ENCODE measurements at places on chromosomes 1 and 21. TPM values are rescaled to one million over a fixed set of nuclear protein-coding genes. Genes with fewer than 3 reads are reported as not detected.

DNA sequence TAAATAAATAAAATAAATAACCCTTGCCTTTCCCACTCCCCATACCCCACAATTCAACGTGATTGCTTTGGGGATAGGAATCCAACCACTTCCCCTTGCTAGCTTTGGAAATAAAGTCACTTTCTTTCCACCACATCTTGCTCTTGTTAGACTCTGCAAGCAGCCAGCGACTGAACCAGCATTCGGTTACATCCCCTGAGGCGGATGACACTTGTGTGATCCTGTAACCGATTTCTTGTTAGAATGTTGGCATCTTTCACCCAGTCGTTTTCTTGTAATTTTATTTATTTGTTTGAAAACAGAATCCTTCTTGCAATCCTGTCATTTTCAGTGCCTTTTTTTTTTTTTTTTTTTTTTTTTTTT, 1.6 kb upstream of the IFNGR2 start:
- DNase-seq, result no peak

- no peak for DNase-seq
Measured at GRCh38 chr1:233251201-233251720, 44.3 kb downstream of the PCNX2 start.

UBL4B gene
- polyA plus RNA-seq, result not detected

GJA9 gene
- 0.33 TPM for polyA plus RNA-seq

S1PR1 gene
- polyA plus RNA-seq, result 9.5 TPM

- no peak for DNase-seq
Measured at GRCh38 chr1:169943963-169944526, 50.3 kb upstream of the SCYL3 start.

TMPRSS15 gene
- polyA plus RNA-seq, result 1.4 TPM

DNA sequence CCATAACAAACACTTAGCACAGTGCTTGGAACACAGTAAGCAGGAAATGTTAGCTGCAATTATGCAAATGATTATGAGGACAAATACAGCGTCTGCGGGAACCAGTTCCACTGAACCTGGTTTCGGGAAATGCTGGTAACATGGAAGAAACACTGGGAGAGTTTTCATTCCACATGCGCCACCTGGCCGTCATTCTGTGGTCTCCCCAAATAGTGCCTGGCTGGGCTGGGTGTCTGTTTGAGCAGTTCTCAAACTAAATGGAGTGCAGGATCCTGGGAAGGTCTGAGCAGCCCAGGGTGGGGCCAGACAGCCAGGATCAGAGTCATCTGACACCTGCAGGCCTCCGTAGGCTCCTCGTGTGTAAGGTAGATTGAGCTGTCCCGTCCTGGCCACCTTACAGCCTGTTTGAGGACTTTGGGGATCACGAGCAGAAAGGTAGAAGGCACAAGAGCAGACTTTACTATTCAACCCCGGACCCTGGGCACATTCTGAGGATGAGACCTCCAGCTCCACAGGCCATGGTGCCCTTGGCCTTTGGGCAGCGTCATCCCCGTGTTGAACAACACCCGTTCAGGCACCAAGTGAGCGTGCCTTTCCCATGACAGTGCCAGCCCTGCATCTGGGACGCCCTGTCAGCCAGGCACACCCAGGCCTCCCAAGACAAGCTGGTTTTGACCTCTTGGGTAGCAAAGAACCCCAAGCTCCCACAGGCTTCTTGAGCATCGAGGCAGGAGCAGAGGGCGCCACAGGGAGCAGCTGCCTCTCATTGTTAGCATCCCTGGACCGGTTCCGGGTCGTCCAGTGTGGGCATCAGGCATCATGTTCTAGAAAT, 101.9 kb downstream of the PRDM2 start:
- no peak for DNase-seq

NBPF11 gene
- 15.1 TPM for polyA plus RNA-seq

CHIA gene
- not detected for polyA plus RNA-seq

DNA sequence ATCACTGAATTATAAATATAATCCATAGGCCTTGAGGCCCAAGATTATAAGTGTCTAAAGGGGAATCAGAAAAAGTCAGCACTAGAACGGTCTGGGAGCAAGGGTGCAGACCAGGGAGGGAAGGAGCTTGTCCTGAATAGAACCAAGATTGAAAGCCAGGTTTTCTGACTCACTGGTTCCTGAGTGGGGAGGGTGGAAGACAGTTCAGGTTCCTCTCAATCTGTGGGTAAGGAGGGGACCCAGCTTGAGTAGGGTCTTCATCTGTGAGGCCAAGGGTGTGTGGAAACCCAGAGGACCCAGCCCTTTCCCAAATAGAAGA, 842 bp downstream of the LENEP start:
- no peak for DNase-seq

DNA sequence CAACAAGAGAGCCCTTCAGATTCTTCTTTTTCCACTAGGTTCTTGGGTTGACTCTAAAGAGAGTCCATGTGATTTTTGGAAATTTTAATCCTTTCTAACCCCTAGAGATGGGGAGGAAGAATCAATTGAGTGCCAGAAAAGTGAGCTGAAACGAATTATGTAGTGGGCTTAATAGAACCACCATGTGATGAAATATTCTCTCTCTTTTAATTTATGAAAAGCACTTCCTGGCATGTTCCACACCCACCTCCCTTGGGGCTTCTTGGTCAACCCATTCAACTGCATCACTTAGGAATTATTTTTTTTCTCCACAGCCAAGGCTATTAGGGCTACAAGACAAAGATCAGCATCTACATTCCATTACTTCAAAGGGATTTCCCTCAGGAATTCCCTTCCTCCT, 79.6 kb downstream of the ZC3H11B start:
- DNase-seq, result no peak

UBXN10 gene
- polyA plus RNA-seq, result 0.15 TPM

DNA sequence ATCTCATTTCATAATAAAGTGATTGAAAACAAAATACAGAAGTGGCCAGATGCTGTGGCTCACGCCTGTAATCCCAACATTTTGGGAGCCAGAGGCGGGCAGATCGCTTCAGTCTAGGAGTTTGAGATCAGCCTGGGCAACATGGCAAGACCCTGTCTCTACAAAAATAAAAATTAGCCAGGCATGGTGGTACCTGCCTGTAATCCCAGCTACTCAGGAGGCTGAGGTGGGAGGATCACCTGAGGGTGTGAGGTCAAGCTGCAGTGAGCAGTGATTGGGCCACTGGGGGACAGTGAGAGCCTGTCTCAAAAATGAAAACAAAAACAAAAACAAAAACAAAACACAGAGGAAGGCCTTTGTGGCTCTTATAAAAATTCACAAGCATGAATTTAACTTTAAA, 38.6 kb downstream of the TRIM33 start:
- no peak for DNase-seq

DNA sequence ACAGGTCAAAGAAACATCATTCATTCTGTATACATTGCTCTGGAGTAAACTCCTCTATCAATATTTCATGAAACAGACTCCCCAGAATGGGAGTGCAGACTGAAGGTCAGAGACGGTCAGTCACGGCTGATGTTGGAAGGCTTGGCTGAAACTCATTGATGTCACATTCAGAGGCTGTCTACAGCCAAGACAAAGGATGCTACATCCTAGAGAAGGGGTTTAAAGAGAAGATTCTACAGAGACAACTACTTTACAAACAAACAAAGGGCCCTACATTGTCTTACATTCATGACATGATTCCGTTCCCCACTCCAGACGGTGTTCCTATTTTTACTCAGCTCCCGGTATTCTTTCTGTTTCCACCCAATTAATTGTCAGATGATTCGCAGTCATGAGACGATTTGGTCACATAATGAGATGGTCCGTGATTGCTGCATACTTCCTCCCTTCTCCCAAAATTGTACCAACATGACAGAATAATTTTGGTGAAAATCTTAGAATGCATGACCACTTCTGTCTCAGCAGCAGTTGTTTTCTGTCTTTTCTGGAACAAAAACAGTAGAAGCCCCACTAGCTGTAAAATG, 73.8 kb upstream of the VAV3 start:
- no peak for DNase-seq

GRCh38 chr21:38773099-38774061, 32.3 kb upstream of the ETS2 start:
- peak; percentile 63 for DNase-seq

DNA sequence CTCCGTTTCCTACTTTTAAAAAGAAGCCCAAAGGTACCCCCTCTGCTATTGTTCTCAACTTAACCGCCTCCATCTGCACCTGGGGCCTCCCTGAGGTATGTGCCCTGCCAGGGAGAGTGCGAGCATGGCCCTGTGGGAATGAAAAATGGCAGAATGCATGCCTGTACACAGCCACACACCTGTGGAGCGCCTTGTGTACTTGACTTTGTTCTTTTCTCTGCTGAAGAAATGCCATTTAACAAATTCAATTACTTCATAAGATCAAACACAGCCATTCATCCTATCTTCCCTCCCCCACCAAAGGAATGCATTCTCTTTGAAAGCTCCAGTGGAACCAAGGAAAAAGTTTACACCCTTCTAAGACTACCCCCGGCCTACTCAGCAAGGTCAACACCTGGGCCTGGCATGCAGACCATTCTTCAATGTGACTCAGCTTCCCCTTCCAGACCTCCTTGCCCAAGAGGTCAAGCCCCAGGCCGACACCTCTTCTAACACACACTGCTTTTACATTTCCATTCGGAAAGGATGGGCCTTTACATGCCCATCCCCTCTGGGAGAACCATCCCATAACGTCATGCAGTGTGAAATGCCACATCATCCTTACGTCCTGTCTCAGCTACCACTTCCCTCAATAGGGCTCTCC, 123.7 kb downstream of the SMYD2 start:
- DNase-seq, result no peak

OR2T2 gene
- not detected for polyA plus RNA-seq

DNA sequence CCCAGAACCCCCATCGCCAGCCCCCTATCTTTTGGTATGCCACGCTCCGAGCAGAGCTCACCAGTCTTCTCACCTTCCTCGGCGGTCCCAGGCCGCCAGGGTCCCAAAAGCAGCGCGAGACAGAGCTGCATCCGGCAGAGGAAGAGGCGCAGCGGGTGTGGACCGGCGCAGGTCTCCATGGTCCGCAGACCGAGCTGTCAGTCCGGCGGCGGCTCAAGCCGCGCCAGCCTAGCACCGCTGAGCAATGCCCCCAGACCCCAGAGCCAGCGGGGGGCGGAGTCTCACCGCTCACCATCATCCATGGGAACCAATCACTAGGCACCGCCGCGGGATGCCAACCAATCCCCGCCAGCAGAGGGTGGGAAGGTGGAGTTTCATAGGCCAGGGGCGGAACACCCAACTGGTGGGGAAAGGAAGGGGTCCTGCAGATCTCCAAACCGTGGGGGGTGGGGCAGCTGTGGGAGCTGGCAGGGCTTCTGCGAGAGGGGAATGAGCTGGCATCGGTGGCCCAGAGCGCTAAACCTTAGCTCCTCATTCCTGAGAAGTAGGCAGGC, at the start of gene EPHA10:
EPHA10 (minus strand) TSS at position 233 of the 554 bp plus-strand sequence; CDS start at position 179, 54 bp downstream.
- DNase-seq, result no peak

DNA sequence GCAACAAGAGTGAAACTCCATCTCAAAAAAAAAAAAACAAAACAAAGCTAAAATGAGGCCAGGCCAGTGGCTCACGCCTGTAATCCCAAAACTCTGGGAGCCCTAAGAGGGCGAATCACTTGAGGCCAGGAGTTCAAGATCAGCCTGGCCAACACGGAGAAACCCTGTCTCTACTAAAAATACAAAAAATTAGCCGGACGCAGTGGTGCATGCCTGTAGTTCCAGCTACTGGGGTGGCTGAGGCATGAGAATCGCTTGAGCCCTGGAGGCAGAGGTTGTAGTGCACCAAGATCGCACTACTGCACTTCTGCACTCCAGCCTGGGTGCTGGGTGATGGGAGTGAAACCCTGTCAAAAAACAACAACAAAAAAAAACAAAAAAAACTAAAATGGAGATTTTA, 191.2 kb upstream of the SGIP1 start:
- DNase-seq, result no peak

DNA sequence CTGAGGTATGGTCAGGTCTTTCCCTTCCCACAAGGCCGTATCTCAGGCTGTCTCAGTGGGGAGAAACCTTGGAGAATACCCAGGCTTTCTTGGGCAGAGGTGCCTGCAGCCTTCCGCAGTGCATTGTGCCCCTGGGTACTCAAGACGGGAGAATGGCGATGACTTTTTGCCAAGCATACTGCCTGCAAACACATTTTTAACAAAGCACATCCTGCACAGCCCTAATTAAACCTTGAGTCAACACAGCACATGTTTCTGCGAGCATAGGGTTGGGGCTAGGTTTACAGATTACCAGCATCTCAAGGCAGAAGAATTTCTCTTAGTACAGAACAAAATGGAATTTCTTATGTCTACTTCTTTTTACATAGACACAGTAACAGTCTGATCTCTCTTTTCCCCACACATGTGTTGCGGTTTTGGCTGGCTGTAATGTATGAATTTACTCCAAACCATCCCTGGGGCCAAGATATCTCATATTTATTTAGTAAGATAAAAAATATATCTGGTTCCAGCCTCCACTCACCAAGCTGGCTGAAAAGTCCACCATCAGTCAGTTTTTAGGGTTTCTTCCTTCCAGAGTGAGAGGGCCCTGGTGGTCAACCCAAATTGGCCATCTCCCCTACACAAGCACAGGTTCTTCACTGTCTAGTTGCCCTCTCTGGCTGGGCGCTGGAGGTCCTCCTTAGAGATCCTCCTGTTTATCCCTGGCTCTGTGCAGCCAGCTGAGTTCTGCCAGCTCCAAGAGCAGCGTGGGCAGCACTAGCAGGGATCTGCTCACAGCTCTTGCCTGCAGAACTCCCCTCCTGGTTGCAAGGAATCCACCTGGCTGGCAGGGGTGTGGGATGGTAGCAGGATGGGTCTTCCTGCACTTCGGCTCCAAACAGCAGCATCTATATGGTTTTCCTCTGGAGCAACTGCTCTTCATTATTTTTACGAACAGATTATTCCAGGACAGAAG, 2.6 kb downstream of the FAAH start:
- no peak for DNase-seq

DNA sequence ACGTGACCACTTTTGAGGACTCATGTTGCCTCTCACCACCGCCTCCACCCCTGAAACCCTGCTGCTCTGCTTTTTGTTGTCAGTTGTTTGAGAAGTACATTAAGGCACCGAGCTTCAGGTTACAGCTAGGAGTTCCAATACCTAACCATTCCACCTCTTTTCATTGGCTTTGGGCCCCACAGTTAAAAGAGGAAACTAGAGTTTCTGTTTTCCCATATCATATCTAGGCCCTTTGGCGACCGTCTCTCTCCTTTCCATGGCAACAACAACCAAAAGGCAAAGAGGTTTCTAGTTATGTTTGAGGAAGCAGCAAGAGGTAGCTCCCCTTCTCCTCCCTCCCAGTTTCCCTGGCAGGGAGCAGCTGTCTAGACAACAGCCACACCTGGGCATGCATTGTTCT, 5.9 kb downstream of the ANKRD35 start:
- no peak for DNase-seq

DNA sequence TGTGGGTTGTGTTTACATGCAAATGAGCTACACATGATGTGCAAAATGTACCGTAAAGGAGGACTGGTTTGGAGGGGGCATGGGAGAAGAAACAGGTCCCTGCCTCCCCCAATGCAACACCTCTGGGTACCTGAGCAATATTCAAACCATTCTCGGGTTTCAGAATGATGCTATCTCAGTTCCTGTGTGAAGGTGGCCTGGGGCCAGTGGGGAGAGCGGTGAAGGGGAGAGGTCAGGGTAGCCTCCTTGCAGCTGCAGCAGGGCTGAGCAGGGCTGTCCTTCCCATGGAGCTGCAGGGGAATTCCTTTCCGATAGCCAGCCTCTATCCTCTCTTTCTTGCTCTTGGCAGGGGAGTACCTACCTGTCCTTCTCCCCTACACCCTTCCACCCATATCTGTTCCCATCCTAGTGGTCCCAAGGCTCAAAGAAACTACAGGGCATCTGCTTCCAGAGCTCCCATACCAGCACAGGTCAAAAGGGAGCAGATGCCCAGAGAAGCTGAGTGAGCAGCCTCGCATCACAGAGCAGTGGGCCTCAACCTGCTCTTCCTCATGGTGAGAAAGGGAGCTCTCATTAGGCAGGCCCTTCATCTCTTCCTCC, 11.9 kb downstream of the MEF2D start:
- DNase-seq, result no peak

INSRR gene
- 0.70 TPM for polyA plus RNA-seq

GRCh38 chr1:197674286-197674685, 101.0 kb downstream of the DENND1B start:
- no peak for DNase-seq
